ENCODE measurements at places on chromosomes 5 and 9.
A peak's percentile ranks its signal among the peaks of the same experiment; 100 is the strongest.

GRCh38 chr9:111298731-111299598 lies 31.1 kb downstream of the OR2K2 start:
- peak; percentile 8 for DNase-seq

- DNase-seq = no peak
These were observed 388.5 kb downstream of the PSAT1 start for GRCh38 chr9:78685471-78685870.

DNA sequence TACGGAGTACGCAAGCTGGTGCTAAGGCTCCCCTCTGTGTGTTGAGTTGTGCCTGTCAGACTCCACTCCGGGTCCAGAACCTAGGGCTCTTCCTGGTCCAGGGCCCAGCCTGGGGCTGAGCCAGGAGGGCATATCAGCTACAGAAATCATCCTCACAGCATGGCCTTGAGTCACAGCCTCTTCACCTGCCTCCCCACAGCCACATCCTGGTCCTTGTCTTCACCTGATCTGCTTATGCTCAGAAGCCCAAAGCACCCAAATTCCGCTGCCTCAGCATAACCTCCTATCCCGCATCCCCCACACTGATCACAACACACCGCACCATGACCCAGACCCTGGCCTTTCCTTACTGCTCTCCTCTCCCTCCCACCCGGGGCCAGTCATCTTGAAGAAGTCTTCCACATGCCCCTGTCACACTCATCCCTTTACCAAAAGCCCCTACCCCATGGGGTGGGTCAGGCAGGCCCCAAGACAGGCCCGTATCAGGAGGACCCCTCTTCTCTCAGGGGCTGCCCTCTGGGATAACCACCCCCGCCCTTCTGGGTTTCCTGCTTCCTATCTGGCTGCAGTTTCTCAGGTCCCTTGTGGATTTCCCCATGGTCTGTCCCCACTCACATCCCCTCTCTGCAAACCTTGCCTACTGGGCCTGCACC lies 1.3 kb upstream of the IL3 start:
- peak; percentile 32 for DNase-seq

GRCh38 chr9:68895741-68896478 lies 118.0 kb downstream of the PRKACG start:
- no peak for DNase-seq

GRCh38 chr5:154757814-154758406 lies 2.7 kb downstream of the LARP1 start:
- no peak for DNase-seq

DNA sequence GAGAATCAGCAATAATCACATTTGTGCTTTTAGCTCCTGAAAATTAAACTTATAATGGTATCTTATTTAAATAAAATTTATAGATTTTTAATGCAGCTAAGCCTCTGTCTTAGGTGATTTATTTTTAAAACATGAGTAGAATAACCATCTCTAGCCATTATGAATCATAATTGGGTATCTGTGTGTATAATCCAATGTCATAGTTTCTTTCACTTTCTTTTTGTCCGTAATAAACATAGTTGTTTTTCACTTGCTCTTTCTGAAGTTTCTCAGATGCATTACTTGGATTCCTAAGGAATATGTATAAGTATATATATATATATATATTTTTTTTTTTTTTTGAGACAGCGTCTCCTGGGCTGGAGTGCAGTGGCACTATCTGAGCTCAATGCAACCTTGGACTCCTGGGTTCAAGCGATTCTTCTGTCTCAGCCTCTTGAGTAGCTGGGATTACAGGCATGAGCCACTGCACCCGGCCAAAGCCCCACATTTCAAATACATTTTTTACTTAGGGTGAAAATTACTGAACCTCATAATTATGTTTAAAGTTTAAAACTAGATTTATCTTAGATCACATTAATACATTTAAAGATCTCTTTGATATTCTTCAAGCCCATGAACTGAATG lies 377.1 kb downstream of the PRDM9 start:
- DNase-seq = no peak

DNA sequence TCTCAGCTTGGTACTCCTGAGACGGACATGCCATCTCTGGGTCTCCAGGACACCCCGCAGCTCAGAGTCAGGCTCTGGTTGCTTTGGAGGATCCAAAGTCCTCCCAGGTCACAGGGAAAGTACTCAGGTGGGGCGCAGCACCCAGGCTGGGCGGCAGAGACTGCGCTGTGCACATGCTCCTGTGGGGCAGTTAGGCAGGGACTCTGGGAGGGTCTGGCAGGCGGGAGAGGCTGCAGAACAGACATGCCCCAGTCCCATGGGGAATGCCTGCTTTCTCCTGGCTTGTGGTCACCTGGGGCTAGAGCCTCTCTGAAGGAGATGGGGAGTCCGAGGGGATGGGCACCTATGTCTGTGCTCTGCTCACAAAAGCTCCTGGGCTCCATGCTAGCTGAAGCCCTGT lies 45.3 kb upstream of the ITGA2 start:
- DNase-seq = no peak

DNA sequence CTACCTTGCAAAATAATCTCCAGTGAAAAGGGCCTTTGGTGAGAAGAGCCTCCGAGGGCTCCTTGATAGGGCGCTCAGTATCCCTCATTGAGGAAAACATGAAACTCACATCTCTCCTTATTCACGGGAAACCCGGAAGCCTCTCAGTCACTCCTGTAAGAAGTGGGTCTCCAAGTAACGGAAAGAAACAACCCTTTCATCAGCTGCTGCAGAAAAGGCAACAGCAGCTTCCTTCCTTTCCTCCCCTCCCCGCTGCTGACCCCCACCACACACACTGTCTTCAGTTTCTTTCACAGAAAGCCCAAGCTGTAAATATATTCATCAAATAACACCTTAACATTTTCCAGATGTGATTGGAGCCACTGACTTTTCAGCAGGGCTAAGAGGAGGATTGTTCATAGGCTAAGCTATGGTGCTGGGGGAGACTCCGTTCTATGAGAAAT lies 81.4 kb downstream of the C9orf152 start:
- no peak for DNase-seq

DNA sequence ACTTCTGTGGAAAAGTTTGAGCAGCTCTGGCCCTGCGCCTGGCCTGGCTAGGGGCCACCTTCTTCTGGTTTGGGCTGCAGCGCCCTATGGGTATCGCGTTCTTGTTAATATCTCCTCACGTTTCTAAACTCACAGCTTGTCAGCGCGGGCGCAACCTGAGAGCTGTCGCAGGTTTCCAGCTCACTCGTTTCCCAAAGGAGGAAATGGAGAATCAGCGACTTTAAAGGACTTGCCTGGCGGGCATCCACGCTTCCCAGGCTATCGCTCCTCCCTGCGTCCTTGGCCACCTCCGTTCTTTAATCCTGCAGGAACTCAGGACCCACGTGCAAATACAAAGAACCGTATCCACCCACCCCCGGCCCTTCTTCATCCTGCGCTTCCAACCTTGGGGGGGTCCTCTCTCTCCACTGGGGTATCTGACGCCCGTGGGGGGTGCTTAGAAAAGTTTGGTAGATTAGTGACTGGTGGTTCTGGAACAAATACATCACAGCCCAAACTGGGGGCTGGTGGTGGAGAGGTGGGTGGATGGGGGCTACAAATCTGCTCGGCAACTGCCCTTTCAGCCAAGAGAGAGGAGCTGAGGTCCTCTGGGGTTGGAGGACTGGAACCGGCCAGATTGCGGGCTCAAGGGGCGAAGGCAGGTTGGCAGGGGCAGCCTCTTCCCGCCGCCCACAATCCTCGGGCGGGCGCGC lies 578 bp upstream of the PSAT1 start:
- DNase-seq = peak; percentile 61

DNA sequence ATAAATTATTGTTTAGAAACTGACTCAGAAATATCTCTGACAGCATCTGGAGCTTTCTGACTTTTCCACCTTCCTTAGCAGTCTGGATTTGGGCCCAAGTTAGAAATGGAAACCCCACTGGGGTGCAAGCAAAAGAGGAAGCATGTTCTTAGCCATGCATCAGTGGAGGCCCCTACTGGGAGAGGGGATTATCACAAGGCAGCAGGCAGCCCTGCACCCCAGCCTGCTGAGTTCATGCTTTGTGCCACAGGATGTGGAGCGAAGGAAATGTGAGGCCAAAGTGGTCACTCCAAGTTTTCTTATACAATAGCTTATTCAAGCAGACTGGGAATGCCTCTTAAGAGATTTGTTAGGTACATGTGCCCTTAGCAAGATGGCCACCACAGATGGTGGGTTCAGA lies 146.5 kb upstream of the TLX3 start:
- peak; percentile 57 for DNase-seq

DNA sequence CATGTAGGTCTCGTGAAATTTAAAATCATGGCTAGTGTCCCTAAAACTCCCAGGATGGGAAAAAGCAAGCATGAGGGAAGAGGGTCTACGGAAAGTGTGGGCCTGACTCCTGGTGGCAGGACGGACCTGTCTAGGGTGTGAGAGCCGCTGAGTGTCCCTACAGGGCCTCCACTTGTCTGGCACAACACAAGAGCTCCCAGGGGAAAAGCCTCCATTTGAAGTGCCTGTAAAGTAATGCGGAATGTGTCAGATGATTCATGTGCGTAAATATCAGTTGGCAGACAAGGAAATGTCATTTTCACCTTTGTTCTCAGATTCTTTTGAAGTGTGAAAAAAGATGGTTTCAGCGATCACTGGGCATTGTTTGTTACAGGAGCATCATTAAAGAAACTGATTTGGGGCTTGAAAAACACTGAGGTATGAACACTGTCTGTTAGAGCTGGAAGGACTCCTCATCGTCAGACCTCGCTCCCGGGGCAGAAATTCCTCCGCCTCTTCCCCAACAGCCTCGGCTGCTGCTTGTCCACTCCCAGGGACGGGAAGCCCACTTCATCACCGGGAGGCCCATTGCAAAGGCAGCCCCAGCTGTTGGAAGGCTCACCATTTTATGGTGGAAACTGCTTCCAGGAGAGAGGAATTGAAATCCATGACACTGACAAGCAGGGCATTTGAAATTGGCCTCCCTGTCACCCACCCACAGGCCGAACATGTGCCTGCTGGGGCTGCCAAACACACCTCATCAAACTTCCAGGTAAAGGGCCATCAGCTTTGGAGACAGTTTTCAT lies 240.8 kb downstream of the FSTL4 start:
- no peak for DNase-seq

DNA sequence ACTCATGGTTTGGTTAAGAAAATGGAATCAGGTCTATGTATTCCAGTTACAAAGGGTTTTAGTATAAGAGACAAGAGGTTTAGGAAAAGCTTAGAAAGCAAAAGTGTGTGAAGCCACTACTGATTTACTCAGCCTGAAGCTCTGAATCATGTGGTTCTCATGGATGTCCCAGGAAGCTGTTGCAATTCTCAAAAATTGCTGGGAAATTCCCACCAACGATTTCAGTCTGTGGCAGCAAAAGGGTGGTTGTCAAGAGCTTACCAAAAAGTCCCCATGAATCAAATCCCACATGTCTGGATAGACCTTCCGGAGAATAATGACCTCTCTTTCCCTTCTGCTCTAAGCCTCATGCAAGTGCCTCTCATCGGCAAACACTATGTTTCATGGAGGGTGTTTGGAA lies 929.9 kb downstream of the TLE4 start:
- no peak for DNase-seq

DNA sequence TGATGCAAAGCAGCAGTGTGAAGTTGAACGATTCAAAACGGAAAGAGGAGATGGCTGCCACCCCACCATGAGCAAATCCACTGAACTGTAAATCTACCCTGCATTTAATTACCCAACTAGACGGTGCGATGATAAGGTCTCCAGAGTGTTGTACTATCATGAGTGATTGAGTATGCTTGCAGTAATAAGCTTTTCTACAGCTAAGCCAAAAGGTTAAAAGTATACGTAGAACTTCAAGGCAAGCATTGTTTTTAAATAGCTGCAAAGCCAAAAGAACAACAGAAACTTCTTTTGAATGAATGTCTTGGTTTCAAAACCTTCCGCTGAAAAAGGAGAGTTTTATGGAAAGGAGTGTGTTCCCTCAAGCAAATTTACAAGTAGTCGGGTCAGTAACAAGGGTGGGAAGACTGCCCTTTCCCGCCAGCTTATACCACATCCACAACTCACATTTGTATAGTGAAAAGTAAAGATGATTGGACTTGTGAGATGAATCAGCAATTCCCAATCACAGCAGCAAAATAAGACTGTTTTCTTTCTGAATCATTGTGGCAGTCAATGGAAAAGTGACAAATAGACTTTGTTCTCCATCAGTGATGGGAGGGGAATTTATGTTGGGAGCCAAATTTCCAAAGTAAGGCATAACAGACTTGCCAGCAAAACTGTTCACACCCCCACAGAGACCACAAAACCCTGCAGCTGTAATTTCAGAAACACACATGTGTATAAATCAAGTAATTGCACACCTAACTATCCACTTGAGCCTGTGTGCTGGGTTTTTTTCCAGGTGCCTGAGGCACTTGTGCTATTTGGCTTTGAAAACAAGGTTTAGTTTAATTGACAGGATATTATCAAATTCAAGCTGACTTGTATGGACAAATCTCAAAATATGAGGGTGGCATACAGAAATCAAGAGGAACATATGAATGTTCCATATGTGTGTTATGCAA lies 407.7 kb upstream of the GRAMD2B start:
- no peak for DNase-seq

DNA sequence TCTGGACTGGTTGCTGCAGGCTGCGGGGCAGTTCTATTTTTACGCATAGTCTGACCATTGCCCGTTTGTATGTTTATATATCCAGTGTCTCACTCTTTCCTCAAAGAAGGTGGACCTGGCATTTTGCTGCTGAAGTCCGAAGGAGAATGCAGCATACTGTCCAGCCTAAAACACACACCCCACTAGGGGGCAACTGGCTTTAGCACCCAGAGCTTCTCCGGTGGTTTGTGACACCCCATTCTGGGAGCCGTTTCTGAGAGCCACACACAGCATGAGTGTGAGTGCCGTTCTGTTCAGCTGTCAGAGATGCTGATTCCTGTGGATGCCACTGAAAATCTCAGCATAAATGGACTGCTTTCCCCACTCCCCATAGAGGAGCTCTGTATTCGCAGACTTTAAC lies 290.5 kb upstream of the TAS2R1 start:
- DNase-seq = no peak

- DNase-seq = no peak
These were observed 20.3 kb downstream of the SLC45A2 start for GRCh38 chr5:33964132-33964700.

- DNase-seq = peak; percentile 85
These were observed 665 bp downstream of the ASS1 start for GRCh38 chr9:130445268-130445983.

DNA sequence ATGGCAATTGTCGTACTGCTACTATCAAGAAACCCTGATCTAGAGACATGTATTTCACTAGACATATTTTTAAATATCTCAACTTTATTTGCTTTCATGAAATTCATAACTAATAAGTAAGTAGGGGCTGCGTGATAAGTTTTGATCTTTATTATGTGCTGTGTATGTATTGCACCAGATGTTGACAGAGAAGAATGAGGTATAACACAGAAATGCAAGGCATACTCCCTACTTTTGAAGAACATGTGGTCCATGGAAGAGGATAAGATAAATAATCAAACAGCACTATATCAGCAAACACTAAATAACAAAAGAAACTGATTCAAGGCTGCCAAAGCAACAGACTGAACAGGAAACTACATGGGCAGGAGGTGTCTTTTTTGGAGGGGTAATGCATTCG lies 60.9 kb downstream of the FREM1 start:
- DNase-seq = no peak

DNA sequence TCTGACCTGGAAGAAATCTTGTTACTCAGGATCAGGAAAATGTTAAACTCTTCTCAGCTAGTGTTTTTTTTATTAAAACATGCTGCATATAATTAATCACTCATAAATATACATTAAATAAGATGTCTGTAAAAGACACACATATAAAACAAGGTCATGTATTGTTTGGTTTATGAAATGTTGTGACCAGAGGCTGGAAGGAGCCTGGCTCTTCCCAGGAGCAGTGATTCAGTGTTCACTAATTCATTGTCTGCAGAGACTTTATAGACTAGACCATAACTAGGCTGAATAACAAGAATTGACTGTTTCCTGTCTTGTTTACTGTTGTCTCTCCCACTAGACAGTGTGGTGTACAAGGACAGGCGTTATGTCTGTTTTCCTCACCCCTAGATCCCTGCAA lies 49.1 kb upstream of the ANKRD55 start:
- DNase-seq = no peak
